ENCODE measurements at places on chromosomes 5 and 9. TPM values are rescaled to one million over a fixed set of nuclear protein-coding genes. Genes with fewer than 3 reads are reported as not detected.
A peak's percentile ranks its signal among the peaks of the same experiment; 100 is the strongest.

DNA sequence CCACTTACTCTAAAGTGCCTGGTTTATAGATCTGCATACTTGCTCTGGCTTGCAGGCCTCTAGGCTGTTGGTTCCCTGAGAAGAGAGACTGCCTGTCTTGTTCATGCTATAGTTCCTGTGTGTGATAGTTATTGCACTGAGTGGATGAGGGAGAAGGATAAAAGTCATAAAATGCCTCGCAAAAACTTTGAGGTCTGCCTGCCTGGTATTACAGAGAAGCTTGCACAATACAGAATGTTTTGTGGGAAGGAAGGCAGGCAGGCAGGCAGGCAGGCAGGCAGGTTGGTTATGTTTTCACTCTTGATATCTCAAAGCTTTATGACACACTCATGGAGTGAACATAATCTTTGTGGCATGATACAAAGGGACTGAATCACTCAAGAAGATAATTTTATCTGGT lies 287.1 kb downstream of the SLIT3 start:
- no peak for DNase-seq

DNA sequence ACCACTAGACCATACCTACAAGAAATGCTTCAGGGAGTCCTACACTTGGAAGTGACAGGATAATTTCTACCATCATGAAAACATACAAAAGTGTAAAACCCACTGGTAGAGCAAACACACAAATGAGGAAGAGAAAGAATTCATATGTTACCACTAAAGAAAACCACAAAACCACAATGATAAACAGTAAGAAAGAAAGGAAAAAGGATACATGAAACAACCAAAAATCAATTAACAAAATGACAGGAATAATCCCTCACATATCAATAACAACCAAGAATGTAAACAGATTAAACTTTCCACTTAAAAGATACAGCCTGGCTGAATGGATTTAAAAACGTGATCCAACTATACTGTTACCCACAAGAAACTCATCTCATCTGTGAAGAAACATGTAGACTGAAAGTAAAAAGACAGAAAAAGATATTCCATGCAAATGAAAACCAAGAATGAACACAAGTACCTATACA lies 83.4 kb downstream of the LPAR1 start:
- no peak for DNase-seq

GRCh38 chr5:34503379-34504253 lies 152.5 kb upstream of the RAI14 start:
- no peak for DNase-seq

DNA sequence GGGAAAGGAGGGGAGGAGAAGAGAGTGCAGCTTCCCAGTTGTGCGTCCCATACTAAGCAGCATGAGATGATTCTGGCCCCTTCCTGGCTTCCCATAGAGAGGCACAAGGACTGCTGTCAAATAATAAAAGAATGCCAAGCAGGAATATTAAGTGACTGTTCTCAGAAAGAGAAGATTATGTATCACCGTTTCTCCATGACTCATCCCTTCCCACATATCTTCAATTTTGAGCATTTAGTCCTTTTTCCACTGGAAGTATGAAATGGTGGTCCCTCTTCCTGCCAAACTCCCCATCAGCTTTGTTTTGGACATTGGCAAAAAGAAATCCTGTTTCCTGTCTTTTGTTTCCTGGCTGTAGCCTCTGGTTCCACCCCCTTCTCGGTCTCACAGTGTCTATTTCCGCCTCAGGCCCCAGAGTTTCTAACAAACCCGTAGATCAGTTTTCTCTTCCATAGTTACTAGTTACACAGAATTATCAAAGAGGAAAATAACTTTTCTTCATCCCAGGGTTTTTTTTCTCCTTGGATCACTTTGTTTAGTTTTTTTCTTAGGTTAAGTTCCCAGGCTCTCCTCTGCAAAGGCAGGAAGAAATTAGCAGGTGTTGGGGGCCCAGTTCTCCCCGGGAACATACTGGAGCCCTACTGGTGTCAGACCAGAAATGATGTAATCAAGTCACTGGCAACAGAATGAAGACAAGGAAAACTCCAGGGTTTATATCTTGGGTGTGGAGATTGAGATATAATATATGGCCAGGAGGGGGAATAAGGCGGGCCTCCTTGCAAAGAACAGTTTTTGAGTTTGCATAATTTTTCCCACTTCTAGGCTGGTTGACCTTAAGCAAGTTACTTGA lies 26.4 kb upstream of the ARHGAP26 start:
- no peak for DNase-seq

- peak; percentile 39 for DNase-seq
Measured at GRCh38 chr5:150411245-150411979, 1.3 kb downstream of the CD74 start.

DNA sequence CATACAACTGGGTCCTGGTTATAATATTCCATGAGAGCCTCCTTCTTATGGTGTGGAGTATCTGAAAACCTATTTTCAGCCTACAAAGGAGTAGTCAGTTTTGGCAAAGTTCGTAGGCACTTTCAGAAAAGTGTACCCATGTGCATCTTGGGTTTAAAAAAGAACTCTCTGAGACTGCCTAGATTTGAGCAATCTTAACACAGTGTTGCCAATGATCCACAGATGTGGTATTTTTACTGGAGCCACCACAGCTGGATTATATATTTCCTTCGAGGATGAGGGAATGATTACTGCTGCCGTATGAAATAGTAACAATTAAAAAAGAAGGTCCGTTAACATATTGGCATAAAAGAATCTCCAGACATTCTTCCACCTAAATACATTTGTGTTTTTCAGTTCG lies 1.1 kb downstream of the PALM2AKAP2 start:
- DNase-seq = no peak

DNA sequence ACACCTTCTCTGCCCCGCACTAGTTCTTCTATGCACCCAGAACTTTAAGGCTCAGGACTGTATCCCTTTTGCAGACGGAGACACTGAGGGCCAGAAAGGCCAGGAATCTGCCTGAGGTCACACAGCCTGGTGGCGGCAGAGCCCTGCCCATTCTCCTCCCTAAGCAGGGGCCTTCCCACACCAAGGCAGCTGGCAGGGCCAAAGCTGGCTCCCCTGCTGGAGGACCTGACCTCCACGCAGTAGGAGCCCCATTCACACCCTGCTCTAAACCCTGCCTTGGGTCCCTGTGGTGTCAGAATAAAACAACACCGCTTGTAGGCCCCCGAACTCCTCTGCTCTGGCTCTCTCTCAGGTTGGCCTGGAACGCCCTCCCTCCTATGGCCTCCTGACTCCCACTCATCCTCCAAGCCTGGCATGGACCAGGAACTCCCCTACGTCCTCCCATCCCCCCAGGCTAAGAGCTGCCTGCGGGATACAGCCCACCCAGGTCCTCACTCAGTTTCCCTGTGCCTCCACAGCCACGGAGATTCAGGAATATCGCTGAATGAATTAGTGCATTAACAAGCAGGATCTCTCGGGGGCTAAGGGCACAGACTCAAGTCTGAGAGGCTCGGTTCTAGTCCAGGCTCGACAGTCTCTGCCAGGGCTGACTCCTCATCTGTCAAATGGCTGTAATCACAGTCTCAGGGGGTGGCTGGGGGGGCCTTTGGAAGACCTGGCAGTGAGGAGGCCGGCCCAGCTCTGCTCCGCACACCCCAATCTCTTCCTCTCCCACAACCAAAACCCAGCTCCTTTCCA lies 2.8 kb downstream of the ST6GALNAC6 start:
- no peak for DNase-seq

GRCh38 chr9:120936764-120937122 lies 10.1 kb upstream of the TRAF1 start:
- DNase-seq = no peak

DNA sequence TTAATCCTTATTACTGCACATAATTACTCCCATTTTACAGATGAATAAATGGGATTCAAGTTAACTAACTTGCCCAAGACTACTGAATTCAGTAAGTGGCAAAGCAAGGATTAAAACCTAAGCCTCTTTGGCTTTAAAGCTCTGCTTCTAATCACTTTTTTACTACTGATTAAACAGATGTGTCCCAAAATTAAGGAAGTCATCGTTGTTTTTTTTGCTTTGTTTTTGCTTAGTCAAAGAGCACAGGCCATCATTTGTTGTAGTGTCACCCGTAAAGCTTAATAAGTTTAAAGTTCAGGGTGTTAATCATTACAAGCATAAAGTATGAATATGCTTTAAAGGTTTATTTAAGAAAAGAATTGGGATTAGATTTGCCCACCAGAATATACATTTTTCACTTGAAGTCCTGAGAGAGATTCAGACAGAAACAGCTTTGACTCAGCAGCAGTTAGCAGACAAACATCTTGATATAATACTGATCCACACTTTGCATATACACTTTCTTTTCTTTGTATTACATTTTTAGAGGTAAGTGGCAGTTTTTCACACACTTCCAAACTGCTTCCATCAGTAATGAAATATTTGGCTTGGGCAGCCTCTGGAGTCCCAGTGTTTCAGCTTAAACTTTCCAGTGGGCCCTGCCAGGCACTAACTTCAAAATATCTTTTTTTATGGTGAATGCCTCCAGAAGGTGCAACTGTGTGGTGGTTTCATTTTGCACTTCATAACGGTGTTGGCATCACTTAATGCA lies 52.7 kb downstream of the PIK3R1 start:
- DNase-seq = no peak

GRCh38 chr5:68661237-68661636 lies 432.6 kb upstream of the SLC30A5 start:
- DNase-seq = no peak

DNA sequence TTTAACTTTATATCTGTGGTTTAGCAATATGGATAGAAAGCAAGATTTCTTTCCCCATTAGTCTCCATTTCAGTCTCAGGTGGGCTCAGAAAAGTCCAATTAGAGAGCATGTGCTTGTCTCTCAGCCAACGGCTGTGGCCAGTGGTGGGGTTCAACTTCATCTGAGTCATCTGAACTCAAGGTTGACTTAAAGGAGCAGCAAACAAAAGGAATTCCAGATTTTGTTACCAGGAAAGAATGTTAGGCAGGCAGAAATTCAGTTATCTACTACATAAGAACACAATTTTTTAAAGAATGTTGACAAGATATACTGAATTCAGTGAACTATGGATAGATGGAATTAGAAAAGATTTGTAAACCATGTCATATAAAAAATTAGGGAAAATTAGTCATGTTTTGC lies 784.1 kb downstream of the MAT2B start:
- DNase-seq = no peak

- DNase-seq = no peak
Measured at GRCh38 chr5:111743512-111743911, 13.5 kb downstream of the NREP start.

GRCh38 chr5:123214193-123214592 lies 125.2 kb downstream of the PRDM6 start:
- DNase-seq = no peak

GRCh38 chr5:64384765-64385164 lies 121.0 kb upstream of the RGS7BP start:
- no peak for DNase-seq

DNA sequence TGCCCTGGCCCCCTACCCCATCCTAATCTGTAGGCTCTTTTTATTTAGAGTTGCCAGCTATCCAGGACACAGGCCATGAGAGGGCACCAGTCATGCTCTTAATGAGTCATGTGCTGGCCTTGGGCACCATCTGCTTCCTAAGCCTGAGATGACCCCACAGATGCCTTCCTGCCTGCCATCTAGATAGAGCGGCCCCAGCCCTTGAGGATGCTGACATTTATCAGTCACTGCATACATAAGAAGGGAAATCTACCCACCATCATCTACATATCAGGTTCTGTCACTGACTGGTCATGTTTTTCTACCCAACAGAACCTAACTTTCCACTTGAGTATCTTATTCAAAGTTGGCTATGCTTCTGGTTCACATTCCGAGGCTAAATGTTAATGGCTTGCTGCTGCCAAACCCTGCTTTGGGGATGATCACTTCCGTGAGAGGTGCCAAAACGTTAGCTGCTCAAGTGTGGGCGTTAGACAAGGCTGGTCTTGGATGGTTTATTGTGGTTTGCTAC lies 49.9 kb upstream of the TTC23L start:
- no peak for DNase-seq

- no peak for DNase-seq
Measured at GRCh38 chr9:132312873-132313272, 41.9 kb downstream of the SETX start.

DNA sequence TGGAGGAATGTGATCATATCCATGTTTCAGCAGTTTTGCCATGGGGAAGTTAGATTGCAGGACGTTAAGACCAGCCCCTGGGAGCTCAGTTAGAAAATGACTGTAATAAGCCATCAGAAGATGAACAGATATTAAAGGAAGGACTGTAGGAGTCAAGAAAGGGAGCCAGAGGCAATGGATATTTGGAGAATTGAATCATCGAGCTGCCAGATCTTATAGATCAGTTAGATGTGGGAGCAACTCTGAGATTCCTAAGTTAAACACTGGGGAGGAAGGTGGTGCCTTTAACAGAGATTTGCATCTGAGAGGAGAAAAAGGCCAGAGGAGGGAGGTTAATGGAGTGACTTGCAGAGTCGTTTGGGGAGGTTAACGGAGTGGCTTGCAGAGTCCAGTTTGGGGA lies 96.4 kb downstream of the ADCY2 start:
- no peak for DNase-seq

DNA sequence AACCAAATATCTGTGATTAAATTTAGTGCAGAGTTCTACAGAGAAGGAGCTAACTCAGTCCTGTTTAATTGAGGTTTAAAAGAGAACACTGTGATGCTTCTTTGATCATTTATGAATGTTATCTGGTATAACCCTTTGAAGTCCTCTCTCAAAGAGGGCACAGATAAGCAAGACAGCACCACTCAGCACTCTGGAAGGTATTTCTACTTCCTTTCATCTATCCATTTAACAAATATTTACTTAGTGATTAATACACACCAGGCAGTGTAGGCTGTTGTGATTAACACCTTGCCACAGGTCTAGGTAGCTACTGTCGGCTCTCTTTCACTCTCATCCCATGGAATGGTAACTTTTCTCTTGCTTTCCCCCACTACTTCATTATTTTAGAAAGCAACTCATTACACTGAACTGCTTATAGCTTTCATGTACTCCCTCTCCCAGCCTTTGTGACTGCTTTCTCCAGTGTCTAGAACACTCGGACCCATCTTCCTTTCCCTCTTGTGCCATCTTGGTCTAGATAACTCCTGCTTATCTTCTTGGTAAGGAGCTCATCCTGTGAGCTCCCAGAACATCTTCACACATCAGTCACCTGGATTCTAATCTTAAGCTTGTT lies 54.7 kb downstream of the GLDC start:
- DNase-seq = no peak

GRCh38 chr9:137077010-137077747 lies at the start of gene UAP1L1:
TSS of gene UAP1L1 (plus strand) at chr9:137077517. CDS start at chr9:137077533, 16 bp downstream.
- peak; percentile 83 for DNase-seq

GRCh38 chr9:96769989-96770388 lies 7.9 kb downstream of the ZNF510 start:
- DNase-seq = no peak

DNA sequence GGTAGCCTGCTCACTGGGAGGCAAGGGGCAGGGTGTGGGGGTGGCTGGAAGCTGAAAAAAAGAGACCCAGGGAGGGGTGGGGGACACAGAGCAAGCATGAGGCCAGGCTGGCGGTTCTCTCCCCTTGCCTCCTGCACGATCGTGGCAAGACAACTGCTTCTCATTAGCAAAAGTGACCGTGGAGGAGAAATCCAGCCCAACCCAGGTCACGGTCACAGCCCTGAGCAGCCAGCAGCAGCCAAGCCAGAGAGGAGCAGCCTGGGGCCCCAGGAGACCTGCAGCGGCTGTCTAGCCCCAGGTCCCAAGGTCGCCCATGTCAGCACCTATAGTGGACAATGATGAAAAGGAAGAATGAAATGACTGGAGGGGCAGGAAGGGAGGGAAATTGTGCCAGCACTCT lies 89.1 kb downstream of the NRG2 start:
- DNase-seq = no peak

DMRT3 gene
- total RNA-seq = not detected

PRR16 gene
- total RNA-seq = 3.1 TPM

KIF4B gene
- total RNA-seq = 0.05 TPM

LCN1 gene
- total RNA-seq = not detected

BOD1 gene
- total RNA-seq = 84.9 TPM

DPH7 gene
- total RNA-seq = 9.1 TPM

SPINK6 gene
- not detected for total RNA-seq

SOHLH1 gene
- not detected for total RNA-seq

KLF4 gene
- total RNA-seq = 13.1 TPM

Measured in psoas muscle (tissue), 8 donors.